Naive B cell (primary cell): ENCODE measurements at places on chromosomes 12 and 14. TPM values are rescaled to one million over a fixed set of nuclear protein-coding genes. Genes with fewer than 3 reads are reported as not detected.

The KITLG gene
- polyA plus RNA-seq: not detected

The C14orf180 gene
- polyA plus RNA-seq: not detected

The NOS1 gene
- polyA plus RNA-seq: not detected

The ACOT6 gene
- polyA plus RNA-seq: not detected

The DGLUCY gene
- 35.8 TPM for polyA plus RNA-seq

The TAS2R9 gene
- polyA plus RNA-seq: not detected

The SLC2A13 gene
- polyA plus RNA-seq: not detected

The USP44 gene
- polyA plus RNA-seq: 13.8 TPM

The MYO1H gene
- not detected for polyA plus RNA-seq

The COL2A1 gene
- polyA plus RNA-seq: not detected

- no peaks in the 10 kb centered on the region for H3K27me3 ChIP-seq
- no peak for DNase-seq
- no peak overlapping the region for H3K27ac ChIP-seq
- H3K4me3 ChIP-seq: peak overlapping the region; percentile 6
- H3K4me1 ChIP-seq: peaks cover 65% of the 10 kb centered on the region
These were observed 17.0 kb downstream of the TPCN1 start for GRCh38 chr12:113238309-113238708.

- H3K4me3 ChIP-seq: peak overlapping the region; percentile 22
- H3K27me3 ChIP-seq: no peaks in the 10 kb centered on the region
- DNase-seq: no peak
- peaks cover 8% of the 10 kb centered on the region for H3K4me1 ChIP-seq
These were observed 23.1 kb downstream of the FBRSL1 start for GRCh38 chr12:132513070-132513398.

DNA sequence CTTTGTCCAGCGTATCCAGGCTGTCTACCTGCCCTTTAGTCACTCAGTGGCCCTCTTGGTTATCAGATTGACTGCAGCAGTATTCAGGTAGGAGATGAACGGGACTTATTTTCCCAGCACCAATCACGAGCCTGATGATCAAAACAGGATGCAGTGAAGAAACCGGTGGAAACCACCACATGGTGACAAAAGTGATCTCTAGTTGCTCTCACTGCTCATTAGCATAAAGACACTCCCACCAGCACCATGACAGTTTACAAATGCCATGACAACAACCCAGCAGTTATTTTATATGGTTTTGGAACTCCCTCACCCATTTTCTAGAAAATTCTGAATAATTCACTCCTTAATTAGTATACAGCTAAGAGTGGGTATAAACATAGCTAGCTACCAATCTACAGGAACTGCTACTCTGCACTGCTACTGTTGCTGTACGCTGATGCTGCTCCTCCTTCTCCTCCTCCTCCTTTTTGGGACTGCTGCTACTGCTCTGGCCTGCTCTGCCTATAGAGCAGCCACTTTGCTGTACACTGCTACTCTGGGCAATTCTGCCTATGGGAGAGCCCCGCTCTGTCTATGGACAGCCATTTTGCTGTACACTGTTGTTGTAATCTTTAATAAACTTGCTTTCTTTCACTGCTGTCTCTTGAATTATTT lies 142.5 kb upstream of the SSTR1 start:
- no peak overlapping the region for H3K4me3 ChIP-seq
- no peak for DNase-seq
- H3K4me1 ChIP-seq: no peaks in the 10 kb centered on the region

DNA sequence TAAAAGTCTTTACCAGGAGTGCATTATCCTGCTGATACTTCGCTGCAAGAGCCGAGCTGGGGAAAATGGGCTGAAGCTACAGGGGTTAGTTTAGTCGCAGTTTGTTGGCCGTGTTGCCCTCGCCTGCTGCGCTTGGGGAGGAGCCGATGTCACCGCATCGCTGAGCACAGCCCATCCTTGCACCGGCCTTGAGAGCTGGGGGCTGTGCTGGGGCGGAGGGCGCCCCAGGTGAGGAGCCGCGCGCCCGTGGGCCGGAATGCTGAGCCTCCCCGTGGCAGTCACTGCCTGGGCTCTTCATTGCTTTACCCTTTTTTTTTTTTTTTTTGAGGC lies 50.0 kb downstream of the ADGRD1 start:
- H3K27ac ChIP-seq: no peak overlapping the region
- no peaks in the 10 kb centered on the region for H3K36me3 ChIP-seq
- no peak for DNase-seq
- H3K4me1 ChIP-seq: no peaks in the 10 kb centered on the region

GRCh38 chr14:95320078-95320895 lies 579 bp upstream of the CLMN start:
- H3K27me3 ChIP-seq: no peaks in the 10 kb centered on the region
- peak overlapping the region; percentile 92 for H3K27ac ChIP-seq
- H3K4me3 ChIP-seq: peak overlapping the region; percentile 89

DNA sequence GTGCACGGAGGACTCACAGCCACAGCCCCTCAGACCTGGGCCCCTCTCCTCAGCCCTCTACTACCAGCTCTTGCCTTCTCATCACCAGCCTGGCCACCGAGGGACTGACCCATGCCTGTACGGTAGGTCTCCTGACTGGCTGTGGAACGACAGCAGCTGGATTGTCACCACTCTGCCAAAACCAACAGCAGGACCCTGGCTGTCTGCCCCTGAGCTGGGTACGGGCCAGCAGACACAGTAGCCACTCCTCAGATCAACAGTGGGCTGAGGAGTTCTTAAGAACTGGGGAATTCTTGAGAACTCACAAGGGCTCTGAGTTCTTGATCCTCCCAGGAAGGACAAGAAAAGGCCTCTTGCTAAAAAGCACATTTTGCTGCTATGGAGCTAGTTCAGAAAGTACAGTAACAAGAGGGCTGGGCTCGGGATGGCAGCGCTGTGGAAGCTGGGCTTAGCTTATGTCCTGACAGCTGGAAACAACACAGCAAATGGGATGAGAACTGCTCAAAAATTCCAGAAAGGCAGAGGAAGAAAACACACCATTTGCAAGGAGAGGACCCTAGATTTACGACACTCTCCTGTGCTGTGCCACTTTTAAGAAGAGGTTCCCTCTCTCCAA lies 176.4 kb downstream of the ANO2 start:
- H3K4me3 ChIP-seq: no peak overlapping the region
- H3K27ac ChIP-seq: no peak overlapping the region
- no peaks in the 10 kb centered on the region for H3K36me3 ChIP-seq
- H3K4me1 ChIP-seq: no peaks in the 10 kb centered on the region

DNA sequence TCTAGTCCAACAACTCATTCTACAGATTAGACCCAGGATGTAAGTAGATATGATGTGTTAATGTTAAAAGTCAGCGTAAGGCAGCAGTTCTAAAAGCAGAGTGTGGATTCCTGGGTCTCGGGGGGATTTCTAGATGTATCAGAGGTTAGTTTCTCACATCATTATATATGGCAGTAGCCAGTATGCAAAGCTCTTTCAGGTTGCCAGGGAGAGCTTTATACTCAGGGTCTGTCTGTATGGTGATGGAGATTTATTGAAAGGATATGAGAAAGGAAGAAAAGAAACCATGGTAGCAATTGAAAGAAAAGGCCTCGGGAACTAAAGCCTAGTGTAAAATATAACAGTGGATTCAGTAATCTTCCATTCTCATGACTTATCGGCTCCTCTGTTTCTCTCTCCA lies 26.2 kb upstream of the PAWR start:
- H3K27me3 ChIP-seq: peaks cover 6% of the 10 kb centered on the region
- no peaks in the 10 kb centered on the region for H3K4me1 ChIP-seq
- DNase-seq: no peak
- no peak overlapping the region for H3K4me3 ChIP-seq
- H3K27ac ChIP-seq: no peak overlapping the region

DNA sequence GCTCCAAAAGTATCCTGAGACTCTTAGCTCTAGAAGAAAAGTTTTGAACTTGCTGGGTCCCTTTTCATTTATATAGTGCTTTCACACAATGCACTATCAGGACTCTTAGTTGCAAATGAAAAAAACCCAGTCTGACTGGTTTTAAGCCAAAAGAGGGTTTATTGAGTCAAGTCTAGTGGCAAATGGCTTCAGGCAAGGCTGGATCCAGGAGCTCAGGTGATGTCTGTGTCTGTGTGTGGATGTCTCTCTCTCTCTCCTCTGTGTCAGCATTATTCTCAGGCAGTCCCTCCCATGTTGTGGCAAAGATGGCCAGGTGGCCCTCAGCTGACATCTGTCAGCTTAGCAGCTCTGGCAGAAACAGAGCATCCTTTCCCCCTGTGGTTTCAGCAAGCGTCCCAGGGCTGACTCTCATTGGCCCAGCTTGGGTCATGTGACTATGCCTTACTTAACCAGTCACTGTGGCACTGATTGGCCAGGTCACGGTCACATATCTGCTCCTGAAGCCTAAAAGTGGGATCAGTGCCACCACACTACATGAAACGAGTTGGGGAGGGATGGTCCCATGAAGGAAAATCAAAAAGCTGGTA lies 6.2 kb downstream of the TMEM120B start:
- H3K36me3 ChIP-seq: no peaks in the 10 kb centered on the region
- H3K27ac ChIP-seq: no peak overlapping the region
- H3K4me1 ChIP-seq: peaks cover 2% of the 10 kb centered on the region
- no peak for DNase-seq
- no peaks in the 10 kb centered on the region for H3K27me3 ChIP-seq
- H3K4me3 ChIP-seq: no peak overlapping the region

- DNase-seq: no peak
- H3K36me3 ChIP-seq: no peaks in the 10 kb centered on the region
- peaks cover 4% of the 10 kb centered on the region for H3K27me3 ChIP-seq
- H3K27ac ChIP-seq: no peak overlapping the region
- no peaks in the 10 kb centered on the region for H3K4me1 ChIP-seq
- H3K4me3 ChIP-seq: no peak overlapping the region
These were observed 107.4 kb downstream of the TSHR start for GRCh38 chr14:81062816-81063215.

DNA sequence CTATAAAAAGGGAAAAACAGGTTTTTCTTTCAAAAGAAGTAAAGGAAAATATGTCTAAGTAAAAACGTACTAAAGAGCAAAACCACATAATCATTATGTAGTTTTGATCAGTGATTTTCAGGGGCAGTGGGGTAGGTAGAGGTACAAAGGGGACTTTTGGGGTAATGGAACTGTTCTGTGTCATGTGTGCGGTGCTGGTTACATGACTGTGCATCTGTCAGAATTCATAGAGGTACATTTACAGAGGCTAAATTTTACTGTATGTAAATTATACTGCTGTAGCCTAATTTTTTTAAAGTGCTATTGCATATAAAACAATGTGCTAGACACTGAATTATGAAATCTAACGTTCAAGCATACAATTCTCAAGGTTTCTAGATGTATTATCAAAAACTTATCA lies 2.0 kb downstream of the ESR2 start:
- H3K27ac ChIP-seq: no peak overlapping the region
- DNase-seq: no peak
- no peaks in the 10 kb centered on the region for H3K36me3 ChIP-seq
- no peak overlapping the region for H3K4me3 ChIP-seq

DNA sequence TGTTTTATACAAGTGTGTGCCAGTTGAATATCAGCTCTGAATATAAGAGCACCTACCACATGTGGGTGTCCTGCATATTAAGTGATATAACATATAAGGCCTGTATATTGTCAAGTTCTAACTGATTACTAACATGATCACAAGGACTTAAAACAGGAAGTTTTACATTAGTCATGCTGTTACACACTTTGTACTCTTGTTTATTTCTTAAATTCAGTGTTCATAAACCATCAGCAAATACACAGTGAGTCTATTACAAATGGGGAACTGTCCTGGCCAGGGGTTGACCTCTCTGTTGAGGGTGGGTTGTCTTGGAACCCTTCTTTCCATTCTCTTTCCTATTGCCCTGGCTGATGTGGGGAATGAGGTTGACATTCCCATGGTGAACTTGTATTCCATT lies 19.1 kb downstream of the HELB start:
- no peak overlapping the region for H3K27ac ChIP-seq
- no peak overlapping the region for H3K4me3 ChIP-seq
- peaks cover 19% of the 10 kb centered on the region for H3K36me3 ChIP-seq
- DNase-seq: no peak
- H3K27me3 ChIP-seq: no peaks in the 10 kb centered on the region

DNA sequence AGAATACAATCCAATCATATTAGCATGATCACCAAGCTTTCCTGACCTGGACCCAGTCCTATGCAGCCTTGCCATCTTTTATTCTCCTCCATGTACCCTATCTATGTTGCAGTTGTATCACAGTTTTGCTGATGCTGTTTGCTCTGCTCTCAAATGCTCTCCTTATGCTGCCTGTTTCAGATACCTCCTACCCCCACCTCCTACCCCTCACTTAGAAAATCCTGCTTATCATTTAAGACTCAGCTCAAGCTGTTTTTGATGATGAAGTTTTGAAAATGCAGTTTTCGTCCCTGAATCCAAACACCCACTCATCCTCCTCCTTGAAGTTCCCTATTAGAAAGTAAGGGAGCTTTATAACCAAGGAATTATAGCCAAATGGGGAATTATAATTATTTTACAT lies 457.4 kb upstream of the ATP2B1 start:
- H3K36me3 ChIP-seq: no peaks in the 10 kb centered on the region
- H3K27ac ChIP-seq: no peak overlapping the region
- no peak overlapping the region for H3K4me3 ChIP-seq
- no peaks in the 10 kb centered on the region for H3K4me1 ChIP-seq

GRCh38 chr14:62957562-62957961 lies 87.7 kb downstream of the KCNH5 start:
- no peaks in the 10 kb centered on the region for H3K4me1 ChIP-seq
- no peaks in the 10 kb centered on the region for H3K27me3 ChIP-seq
- no peak overlapping the region for H3K27ac ChIP-seq
- no peaks in the 10 kb centered on the region for H3K36me3 ChIP-seq
- H3K4me3 ChIP-seq: no peak overlapping the region
- no peak for DNase-seq

- H3K36me3 ChIP-seq: peaks cover 14% of the 10 kb centered on the region
- DNase-seq: no peak
- peaks cover 12% of the 10 kb centered on the region for H3K27me3 ChIP-seq
- no peaks in the 10 kb centered on the region for H3K4me1 ChIP-seq
- no peak overlapping the region for H3K4me3 ChIP-seq
These were observed 220.3 kb upstream of the ARID2 start for GRCh38 chr12:45509187-45509586.

GRCh38 chr14:34030864-34031263 lies 80.0 kb upstream of the EGLN3 start:
- no peaks in the 10 kb centered on the region for H3K36me3 ChIP-seq
- no peaks in the 10 kb centered on the region for H3K4me1 ChIP-seq
- DNase-seq: no peak
- peaks cover 9% of the 10 kb centered on the region for H3K27me3 ChIP-seq
- H3K4me3 ChIP-seq: no peak overlapping the region

DNA sequence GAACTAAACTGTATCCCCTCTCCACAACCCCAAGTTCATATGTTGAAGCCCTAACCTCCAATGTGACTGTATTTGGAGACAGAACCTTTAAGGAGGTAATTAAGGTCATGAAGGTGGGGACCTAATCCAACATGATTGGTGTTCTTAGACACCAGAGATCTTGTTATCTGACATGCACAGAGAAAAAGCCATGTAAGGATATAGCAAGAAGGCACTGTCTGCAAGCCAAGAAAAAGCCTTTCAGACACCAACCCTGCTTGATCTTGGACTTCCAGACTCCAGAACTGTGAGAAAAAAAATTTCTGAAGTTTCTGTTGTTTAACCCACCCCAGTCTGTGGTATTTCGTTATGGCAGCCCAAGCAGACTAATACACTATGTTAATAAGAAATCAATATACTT lies 62.2 kb upstream of the CFL2 start:
- H3K27ac ChIP-seq: no peak overlapping the region
- no peak for DNase-seq
- H3K36me3 ChIP-seq: peaks cover 26% of the 10 kb centered on the region
- no peak overlapping the region for H3K4me3 ChIP-seq
